ENCODE measurements at places on chromosomes 6 and 20.

- DNase-seq, result no peak
These were observed 140.9 kb downstream of the LPA start for GRCh38 chr6:160523223-160523622.

DNA sequence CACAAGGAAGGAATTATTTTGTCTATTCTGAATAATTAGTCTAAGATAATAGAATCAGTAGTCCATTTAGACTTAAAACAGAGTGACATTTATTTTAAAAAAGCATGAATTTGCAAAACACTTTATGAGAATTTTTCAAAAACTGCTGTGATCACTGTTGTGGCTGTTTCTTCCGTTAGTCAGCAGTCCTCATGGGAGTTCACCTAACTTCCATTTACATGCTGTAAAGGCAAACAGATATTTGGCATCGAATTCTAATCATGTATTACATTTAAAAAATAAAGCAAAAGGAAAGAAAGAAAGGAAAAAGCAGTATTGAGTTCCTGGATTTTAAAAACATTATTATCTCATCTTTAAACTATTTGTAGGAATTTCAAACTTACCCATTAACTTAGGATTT, 111.8 kb downstream of the MTHFD1L start:
- no peak for DNase-seq

DNA sequence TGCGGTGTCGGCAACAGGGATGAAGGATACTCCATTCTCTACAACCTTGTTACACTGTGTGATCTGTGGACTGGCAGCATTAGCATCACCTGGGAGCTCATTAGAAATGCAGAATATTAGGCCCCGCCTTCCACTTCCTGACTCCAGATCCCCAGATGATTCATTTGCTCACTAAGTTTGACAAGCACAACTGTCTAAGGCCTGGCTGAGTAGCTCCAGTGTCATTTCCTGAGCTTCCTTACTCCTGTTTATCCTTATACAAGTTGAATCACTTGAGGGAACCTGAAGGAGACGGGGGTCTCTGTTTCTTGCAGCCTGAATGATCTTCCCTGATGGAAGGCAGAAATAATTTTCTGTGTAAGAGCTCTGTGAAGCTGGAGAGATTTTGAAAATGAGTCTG, 32.7 kb upstream of the PROKR2 start:
- no peak for DNase-seq

GRCh38 chr6:29142309-29142708, 28.4 kb upstream of the OR2J2 start:
- no peak for DNase-seq

DNA sequence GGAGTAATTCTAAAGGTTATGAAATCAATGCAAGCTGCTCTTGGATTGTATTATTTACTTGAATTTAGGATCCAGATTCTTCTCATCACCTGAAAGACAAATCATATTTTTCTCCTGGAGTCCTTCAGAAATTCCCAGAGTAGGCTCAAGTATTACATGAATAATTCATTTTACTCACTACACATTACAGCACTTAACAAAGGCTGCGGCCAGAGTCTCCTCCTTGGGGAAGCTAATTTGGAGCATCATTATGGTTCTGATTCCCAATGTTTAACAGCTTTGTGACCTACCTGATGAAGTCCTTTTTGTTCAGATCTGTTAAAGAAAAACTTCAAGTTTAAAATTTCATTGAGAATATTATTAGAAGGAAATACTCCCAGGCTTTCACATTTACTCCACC, 28.7 kb downstream of the GRIK2 start:
- DNase-seq, result no peak

GRCh38 chr6:132730560-132730959, 16.7 kb upstream of the VNN1 start:
- no peak for DNase-seq

DNA sequence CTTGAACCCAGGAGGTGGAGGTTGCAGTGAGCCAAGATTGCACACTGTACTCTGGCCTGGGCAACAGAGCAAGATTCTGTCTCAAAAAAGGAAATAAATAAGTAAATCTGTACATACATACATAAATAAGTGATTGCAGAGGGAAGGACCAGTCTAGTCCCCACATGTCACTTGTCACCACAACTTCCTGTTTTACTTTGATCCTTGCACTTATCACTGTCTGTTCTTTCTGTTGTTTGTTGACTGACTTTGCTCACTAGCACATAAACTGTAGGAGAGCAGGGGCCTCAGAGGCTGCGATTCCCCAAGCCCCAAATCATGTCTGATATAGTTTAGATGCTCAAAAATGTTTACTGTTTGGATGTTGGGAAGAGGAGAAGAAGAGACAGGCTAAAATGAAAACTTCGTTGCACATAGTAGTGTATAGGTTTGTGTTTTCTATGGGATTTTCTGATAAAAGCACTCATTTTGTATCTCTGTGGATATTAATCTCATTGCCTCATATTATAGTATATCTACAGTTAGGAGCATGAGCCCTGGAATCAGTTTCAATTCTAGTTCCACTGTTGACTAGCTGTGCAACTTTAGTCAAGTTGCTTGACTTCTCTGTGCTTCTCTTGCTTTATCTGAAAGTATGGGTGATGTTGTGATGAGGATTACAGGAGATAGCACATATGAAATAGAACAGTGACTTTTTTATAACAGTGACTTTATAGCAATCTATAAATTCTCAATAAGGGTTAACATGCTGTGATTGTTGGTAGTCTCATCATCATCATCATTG, 165.0 kb downstream of the TBC1D7 start:
- DNase-seq, result no peak

DNA sequence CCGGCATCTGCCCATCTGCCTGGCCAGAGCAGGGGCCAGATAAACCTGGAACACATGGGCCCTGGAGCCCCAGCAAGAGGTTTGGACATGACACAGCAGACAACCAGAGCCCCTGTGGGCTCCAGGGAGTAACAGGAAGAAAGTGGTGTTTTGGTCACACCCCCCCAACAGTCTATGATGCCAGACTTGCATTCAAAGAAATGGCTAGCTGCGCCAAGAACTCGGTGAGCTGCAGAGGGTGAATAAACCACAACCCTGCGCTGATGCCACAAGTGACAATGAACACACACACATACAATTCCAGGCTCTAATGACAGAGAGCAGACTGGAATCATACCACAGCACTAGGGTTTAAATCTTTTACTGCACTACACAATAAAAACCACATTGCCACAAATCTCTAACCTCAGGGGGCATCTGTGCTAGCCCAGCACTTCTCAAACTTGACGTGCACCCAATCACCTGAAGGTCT, 34.0 kb downstream of the TRERF1 start:
- no peak for DNase-seq

DNA sequence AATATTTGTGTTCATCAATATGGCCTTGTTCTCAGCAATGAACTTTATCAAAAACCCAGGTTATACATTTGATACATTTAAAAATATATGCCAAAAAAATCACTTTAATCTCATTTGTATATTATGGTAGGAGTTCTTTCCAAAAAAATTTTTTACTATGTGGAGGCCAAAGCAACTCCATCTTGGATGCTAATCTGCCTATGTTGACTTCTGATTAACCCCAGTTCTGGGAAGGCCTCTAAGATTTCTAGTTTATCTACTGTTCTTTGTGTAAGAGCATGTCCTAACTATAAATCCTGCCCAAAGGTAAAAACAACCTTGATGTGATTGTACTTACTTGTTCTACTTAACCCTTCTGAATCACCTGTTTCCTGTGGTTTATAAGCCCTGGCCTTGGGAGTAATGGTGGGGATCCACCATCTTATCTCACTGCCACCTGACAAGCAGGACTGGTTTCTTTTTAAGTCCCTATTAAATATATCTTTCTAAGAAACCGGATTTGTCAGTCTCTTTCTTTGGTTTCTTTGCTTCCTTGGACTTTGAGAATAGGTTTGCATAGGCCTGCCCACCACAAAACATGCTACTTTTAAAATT, 46.7 kb downstream of the RNGTT start:
- no peak for DNase-seq

DNA sequence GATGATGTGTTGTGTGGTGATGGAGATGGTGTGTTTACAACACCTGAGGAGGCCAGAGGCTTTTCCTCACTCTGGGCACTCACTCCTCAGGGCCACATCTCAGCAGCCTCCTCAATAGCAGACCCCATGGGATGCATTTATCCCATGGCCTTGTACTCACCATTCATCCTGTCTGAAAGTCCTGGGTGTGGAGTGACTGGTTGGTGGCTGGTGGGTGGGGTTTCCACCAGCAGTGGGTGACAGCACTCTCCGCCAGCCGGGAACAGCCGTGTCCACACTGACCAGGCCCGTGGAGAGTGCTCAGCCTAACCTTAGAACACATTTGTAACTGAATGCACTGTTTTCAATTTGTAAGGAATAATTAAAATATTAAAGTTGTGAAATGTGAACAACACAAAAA, 163.4 kb upstream of the AFDN start:
- DNase-seq, result no peak

DNA sequence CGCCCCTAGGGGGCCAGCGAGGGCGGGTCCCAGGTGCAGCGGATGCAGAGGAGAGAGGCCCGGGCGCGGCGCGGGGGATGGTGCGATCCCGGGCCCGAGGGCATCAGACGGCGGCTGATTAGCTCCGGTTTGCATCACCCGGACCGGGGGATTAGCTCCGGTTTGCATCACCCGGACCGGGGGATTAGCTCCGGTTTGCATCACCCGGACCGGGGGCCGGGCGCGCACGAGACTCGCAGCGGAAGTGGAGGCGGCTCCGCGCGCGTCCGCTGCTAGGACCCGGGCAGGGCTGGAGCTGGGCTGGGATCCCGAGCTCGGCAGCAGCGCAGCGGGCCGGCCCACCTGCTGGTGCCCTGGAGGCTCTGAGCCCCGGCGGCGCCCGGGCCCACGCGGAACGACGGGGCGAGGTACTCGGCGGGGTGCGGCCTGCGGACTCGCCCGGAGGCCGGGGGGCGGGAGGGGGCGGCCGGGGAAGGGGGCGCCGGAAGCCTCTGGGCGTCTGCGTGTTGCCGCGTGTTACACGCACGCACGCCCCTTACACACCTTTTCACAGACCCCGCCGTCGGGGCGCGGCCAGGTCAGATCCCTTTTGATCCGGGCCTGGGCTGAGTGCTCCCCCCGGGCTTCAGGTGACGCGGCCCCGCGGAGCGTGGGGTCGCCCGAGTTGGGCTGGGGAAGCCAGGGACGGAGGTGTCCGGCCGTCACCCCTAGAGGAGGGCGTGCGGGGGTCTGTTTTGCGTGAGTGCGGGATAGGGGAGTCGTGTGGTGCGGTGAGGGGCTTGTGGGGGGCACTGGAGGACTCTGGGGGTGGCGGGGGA, 412 bp downstream of the TRIB3 start:
- DNase-seq, result no peak

DNA sequence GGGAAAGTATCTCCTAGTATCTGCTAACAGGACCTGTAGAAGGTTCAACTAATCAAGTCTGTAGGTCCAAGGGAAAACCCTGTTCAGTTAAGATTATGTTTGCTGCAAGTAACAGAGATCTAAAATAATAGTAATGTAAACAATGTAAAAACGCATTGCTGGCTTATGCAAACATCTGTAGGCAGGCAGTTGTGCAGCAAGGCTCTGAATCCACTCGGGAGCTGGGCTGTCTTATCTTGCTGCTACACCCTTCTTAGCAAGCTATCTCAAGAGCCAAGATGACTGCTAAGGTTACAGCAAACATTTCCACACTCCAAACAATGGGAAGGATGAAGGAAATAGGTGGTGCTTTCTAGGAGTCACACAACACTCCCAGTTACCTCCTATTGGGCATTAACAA, 397.3 kb upstream of the NRSN1 start:
- DNase-seq, result no peak

DNA sequence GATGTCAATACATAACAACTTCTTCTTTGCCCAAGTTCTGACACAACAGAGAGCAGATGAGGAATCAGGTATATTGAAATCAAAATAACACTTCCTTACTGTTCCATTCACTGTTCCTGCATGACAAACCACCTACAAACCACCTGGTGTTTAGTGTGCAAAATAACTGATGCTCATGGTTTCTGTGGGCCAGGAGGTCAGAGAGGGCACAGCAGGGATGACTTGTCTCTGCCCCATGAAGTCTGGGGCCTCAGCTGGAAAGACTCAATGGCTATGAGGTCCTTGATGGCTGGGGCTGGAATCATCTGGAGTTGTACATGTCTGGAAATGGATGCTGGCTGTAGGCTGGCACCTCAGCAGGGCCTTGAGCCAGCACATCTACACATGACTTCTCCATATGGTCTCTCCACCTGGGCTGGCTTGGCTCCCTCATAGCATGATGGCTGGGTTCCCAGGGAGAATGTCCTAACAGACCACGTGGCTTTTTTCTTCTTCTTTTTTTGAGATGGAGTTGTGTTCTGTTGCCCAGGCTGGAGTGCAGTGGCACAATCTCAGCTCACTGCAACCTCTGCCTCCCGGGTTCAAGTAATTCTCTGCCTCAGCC, 7.4 kb upstream of the COX4I2 start:
- no peak for DNase-seq

DNA sequence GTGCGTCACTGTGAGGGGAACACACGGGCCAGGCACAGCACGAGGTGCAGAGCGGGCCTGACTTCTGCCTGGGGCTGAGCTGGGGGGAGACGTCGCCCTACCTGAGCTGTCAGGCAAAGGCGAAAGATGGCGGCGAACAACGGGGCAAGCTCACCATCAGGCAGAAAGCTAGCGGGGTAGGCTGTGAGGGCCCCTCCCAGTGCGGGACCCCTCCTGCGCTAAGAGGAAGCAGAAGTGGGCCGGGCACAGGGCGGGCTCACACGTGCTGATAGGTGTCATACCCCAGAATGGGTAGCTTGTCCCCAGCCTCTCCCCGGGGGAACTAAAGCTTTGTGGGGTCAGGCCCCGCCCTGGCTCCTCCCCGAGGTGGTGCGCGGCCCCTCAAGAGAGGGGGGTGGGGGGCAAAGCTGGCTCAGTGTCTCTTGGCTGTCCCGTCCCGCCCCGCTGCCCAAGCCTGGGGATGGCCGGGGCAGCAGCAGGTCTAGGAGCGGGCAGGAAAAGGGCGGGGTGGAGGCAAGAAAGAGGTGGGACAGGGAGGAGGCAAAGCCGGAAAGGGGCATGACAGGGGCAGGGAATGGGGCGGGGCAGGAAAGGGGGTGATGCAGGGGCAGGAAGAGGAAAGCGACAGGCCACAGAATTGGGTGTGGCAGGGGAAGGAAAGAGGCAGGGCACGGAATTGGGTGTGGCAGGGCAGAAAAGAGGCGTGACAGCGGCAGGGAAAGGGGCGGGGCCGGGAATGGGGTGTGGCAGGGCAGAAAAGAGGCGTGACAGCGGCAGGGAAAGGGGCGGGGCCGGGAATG, 14.7 kb downstream of the UCKL1 start:
- no peak for DNase-seq

DNA sequence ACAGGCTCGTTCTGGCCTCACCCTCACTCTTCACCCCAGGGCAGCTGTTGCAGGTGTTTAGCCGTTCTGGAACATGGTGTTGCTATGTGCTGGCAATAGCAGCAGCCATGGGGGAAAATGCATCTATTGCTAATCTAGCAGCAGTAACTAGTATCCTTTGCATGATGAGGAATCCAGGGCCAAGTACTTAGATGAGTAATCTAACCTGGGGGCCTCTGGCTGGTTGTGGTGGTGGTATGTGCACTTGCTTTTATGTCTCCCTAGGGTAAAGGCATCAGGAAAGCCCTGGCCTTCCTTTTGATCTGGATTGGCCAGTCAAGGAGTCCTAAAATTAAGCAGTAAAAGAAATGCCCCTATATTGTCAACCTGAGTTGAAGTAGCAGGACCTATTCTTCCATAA, 594.5 kb upstream of the MAP3K7 start:
- DNase-seq, result no peak

- DNase-seq, result no peak
These were observed 143.4 kb upstream of the EEF1E1 start for GRCh38 chr6:8245726-8246125.

Measured in vagina (tissue), 2 donors.